ENCODE measurements at places on chromosomes 5 and 9.

GRCh38 chr5:135213466-135214239 is 179.6 kb upstream of the PITX1 start:
- no peak for DNase-seq

DNA sequence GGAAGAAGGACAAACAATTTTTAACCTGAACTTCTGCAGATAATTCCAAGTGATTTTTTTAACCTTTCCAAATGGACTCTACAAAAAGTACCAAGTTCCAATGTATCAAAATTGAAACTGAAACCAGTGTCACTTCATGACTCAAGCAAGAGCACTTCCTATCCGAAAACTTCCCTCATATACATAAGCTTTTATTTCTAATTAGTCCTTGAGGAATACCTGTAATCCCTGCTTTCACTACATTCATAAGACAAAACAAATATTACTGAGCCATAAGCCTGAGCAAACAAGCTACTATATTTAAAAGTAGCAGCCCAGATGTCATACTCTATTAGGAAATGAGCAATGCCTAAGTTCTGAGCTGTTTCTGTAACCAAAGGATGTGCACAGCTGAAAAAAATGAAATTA is 224.4 kb downstream of the EBF1 start:
- DNase-seq: no peak

DNA sequence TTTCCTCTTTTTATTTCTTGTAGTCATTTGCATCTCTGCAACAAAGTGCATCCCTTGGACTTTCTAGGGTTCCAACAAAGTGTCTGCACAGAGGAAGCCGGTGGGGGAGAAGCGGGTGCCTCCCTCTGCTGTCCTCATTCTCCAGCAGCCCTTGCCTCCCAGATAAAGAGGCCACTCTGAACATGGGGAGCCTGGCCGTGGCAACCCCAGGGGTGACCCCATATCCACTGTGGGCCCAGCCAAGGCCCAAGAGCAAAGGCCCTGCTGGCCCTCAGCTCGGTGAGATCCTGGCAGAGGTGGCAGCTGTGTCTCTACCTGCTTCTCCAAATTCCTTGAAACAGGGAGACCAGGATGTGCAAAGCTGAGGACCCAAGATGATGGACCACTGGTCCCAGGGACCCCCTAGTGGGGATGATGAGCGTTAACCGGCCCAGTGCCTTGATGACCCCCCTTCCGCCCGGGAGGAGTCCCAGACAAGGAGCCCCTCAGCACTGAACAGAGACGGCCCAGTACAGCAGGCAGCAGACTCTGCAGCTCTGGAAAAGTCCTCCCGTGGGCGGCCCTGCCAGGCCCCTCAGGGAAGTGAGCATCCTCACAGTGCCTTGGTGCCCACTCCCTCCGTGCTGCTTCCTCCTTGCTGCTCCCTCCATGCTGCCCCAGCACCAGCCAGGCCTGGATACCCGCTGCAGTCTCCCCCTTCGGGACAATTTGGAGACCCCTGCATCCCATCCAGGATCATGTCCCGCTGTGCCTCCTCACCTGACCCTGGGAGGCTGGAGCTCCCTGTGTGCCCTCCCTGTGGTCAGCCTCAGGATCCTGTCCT is 62.5 kb downstream of the MRPL36 start:
- no peak for DNase-seq

DNA sequence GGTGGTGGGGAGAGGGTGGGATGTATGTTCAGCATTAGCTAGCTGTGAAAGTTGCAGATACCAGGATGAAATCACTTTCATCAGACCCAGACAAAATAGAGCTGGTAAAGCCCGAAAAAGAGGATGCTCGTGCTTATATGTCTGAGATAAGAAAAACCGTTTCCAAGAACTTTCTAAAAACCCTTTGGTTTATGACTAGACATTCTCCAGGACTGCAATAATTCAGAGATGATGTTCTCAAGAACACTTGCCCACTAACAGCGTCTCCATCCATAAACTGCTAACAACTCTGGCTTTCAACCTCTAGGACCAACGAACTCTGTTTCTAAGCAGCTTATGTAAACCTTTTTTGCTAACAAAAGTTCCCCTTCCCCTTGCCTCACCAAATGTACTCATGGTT is 8.4 kb upstream of the AMACR start:
- DNase-seq: no peak

DNA sequence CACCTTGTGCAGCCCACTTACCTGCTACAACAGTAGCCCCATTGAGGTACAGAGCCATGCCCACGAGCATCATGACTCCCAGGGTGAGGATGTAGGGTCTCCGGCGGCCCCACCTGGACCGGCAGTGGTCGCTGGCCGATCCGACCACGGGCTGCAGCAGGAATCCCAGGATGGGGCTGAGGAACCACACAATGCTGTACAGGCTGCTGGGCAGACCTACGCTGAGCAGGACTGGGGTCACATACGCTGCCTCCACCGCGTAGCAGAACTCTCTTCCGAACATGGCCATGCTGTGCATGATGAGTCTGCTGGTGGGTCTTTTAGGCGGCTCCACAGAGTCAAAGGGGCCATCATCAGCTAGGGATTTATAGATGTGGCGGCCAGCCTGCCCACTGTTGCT is 315 bp downstream of the SLC45A2 start:
- no peak for DNase-seq

DNA sequence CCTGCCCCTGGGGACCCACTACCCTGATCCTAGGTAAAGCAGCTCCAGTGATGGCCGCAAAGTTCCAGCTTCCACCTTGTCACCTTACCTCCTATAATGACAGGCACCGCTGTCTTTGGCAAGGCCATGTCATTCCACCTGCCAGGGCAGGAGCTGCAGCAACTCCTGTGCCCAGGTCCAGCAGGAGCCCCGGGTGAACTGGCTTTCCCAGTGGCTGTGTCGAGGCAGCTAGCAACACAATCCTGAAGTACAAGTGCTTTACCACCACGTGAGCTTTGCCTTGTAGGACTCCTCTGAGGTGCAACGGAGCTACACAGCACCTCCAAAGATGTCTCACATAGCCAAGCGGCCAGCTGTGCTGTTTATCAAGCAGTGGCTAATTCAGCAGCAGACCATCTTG is 20.7 kb upstream of the MGAT1 start:
- no peak for DNase-seq

GRCh38 chr9:105114318-105114717 is 130.1 kb upstream of the SLC44A1 start:
- no peak for DNase-seq

DNA sequence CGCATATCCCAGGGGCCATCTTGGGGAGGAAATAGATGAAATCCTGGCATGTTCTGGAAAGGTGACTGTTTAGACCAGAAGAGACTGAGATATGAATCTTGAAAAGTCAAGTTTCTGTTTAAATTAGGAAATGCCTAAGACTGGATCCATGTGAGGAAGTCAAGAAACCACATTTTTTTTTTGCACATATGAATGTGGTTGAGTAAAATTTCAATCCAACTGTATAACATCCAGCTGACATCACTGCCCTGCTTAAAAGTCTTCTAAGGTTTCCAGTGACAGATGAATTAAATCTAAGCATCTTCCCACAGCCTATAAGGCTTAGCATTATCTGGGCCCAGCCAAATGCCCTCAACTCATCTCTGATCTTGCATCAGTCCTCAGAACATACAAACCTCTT is 47.7 kb upstream of the TCERG1 start:
- DNase-seq: no peak

- DNase-seq: peak; percentile 75
Measured at GRCh38 chr9:129473523-129474244, 147.2 kb downstream of the C9orf50 start.

DNA sequence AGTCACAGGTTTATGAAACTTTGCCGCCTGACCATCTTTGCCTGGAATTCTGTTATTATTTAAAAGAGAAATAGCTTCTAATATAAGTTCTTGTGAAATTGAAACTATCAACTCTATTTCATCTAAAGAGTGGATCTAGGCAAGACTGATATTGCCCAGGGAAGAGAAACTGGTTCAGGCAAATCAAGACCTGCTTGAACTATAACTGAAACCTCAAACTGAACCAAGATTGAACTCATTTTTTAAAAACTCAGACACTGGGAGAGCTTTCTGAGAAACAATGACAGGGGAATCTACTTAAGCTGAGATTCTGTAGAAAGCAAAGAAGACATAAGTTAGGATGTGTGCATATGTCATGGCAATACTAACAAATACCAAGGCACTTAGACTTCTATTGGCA is 815.8 kb downstream of the BRINP1 start:
- DNase-seq: no peak

DNA sequence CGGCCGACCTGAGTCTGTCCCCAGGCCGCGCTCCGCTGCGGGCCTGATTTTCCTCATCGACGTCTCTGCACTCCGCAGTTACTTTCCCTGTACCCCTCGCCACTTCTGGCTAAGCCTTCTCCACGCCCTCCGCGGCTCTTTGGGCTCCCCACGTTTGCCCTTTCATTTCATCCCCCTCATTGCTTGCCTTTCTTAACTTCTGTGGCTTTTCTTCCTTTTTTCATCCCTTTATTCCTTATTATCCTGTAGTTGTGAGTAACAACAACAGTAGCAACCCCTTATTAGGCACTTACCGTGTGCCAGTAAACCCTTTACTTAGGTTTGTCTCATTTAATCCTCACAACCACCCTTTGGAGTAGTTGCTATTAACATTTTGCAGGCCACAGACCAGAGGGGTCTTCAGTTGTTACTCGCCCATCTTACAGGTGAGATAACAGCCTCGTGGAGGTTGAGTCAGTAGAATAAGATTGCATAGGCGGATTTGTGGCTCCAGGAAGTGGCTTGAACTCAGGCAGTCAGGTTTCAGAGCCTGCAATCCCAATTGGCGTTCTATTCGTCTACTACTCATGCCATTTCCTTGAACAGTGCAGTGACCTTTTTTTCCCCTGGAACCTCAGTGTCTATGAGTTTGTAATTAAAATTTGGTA is 724 bp downstream of the TCERG1 start:
- no peak for DNase-seq

DNA sequence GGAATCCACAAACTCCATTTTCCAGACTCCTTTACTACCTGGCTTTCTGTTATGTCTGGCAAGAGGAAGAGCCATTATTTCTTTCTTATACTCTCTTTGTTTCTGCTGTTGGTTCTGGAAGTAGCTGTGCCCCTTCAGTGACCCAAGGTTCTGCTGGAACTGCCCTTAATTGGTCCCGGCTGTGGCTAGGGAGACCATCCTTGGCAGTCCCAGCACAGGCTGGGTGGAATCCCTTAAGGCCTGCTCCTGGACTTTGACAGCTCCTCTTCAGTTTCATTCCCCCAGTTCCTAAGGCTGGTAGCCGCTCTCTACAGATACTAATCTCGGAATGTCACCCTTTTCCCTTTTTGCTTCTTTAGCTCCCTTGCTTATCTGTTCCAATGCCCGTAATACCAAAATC is 81.9 kb upstream of the GLIS3 start:
- DNase-seq: no peak

DNA sequence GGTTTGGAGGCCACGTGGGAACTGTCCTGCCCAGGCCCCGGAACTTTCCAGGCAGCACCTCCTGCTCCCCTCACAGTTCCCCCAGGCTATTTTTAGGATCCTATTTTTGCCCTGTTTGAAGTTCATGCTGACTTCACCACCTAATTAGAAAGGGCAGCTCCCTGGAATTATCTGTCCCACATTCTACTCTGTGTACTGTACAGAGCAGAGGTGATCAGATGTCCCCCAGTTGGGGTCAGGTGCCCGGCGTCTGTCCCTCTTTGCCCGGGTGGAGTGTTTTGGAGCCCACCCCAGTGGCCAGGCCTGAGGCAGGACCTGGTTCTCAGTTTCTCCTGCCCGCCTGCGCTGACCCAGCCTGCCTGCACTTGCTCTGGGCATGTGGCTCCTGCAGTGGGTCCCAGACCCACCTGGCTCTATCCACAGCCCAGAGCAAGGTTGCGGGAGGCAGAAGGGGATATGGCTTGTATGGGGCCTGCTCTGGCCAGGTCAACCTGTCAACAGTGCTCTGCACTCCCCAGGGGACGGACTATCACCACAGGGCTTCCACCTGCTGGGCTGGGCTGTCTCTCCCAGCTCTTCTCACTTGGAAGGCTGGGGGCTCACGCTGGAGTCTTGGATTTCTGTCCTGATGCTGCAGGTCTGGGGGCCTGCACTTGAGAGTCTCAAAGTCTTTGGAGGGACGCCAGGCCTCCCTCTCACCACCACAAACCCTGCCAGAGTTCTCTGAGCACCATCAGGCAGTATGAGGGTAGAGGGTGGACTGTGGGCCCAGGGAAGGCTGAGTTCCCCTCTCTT is 268.3 kb downstream of the GADD45G start:
- no peak for DNase-seq

- no peak for DNase-seq
Measured at GRCh38 chr5:143569213-143569701, 165.8 kb upstream of the NR3C1 start.

DNA sequence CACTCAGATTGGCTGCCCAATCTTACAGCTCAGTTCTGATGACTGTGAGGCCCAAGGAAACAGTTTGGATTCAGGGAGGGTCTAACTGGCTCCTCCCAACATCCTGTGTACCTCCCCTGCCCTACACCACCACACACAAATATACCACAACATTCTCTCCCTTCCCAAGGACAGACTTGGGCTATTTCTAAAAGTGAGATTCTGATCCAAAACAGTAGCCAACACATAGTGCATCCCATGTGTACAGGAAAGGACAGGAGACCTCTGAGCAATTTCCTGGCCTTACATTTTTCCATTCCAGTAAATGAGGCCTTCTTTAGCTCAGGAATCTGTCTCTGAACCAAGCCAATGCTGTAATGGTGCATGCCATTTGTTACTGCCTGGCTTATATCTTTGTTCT is 20.8 kb downstream of the ZNF366 start:
- DNase-seq: no peak

DNA sequence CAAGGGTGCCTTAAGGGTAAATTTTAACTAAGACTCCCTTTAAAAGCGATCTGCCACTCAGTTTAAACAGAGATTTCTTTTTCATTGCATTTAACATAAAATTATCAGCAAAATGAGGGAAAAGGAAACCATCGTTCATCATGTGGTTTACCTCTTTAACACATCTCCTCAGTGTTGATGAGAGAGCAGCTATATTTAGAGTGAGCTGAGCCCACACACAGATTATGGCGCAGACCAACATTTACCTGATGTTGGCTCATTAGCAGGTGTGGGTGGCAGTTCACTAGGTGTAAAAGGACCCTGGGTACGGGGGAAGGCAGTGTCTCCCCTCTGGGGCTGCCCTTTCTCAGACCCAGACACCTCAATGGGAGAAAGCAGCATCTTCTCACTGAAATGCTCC is 149.8 kb downstream of the ENTREP1 start:
- no peak for DNase-seq

DNA sequence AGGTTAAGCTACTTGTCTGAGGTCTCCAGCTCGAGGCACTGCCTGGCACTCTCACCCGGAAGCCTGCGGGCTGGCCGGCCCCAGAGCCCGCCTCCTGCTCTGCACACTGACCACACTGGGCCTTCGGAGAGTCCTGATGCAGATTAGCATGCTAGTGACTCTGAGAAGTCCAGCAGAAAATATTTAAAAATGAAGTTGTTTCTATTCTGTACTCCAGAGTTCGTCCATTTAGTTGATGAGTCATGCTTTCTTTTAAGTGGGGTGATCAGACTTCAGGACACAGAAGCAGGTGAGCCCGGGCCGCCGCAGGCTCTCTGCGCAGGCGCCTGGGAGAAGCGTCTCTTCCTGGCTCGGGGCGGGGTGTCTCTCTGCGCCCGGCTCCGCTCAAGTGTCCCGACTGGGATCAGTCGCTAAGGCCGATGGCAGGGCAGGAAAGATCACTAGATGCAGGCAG is 32.5 kb downstream of the FAM240B start:
- no peak for DNase-seq

GRCh38 chr9:124894741-124895170 is 32.8 kb downstream of the ARPC5L start:
- DNase-seq: no peak
